ENCODE measurements at places on chromosomes 6 and 20.

DNA sequence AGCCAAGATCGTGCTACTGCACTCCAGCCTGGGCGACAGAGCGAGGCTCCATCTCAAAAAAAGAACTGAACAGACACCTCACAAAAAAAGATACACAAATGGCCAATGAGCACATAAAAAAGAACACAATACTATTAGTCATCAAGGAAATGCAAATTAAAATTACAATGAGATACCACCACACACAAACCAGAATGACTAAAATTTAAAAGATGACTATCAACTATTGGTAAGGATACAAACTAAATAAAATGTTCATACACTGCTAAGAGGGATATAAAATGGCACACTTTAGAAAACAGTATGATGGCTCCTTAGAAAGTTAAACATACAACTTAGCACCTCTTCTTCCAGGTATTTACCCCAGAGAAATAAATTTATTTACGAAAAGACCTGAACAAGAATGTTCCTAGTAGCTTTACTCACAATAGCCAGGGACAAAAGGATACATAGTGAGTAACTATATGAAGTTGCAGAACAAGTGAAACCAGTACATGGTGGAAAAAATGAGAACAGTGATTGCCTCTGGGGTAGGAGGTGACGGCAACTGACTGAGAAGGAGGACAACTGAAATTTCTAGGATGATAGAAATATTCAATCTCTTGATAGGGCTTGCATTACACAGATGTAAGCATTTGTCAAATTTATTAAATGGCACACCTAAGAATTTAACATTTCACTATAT lies 53.2 kb downstream of the FAM8A1 start:
- no peak for DNase-seq

- DNase-seq: no peak
Observed at GRCh38 chr6:2081155-2082138, 164.0 kb downstream of the GMDS start.

DNA sequence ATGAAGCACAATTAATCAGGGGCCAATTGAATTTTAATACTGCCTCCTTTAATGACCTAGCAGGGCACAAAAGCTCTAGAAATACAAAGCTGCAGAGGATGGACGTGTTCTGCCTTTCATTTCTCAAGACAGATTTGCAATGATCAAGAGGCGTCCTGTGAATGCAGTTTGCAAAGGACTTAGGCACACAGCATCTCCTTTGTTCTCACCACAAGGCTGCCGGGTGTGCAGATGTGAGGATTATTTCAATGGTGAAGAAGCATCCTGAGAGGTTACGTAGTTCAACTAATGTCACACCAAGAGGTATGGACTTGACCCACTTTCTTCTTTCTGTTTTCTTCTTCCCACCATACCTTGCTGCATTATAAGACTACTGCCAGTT lies 42.9 kb upstream of the SPTLC3 start:
- no peak for DNase-seq

DNA sequence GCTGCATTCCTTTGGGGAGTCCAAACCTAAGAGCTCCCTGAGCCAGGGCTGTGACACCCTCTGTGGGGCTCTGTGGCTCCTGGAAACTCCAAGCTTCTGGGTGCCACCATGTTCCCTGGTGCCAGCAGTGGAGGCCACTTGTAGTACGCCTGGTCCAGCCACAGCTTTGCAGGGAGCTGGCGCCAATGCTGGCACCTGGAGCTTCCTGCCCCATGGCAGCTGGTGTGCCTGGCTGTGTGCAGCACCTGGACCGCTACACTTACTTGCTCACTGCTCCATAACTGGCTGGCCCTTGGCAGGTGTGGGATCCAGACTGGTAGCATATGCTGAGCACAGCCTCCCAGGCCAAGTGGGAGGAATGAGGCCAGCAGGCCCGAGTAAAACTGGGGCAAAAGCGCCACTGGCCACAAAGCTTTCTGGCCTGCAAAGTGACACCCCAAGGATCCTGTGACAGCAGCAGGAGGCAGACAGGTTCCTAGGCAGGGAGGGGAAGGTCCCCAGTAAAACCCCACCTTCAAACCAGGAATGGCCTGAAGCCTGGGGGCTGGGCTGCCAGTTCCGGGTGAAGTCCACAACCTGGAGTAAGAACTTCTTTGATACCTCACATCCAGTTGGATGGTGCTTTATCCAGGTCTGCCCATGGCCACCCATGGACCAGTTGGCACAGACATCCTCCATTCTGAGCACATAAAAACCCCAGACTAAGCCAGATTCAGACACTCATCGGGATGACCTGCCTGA lies 461.0 kb downstream of the TBC1D32 start:
- DNase-seq: peak; percentile 72

DNA sequence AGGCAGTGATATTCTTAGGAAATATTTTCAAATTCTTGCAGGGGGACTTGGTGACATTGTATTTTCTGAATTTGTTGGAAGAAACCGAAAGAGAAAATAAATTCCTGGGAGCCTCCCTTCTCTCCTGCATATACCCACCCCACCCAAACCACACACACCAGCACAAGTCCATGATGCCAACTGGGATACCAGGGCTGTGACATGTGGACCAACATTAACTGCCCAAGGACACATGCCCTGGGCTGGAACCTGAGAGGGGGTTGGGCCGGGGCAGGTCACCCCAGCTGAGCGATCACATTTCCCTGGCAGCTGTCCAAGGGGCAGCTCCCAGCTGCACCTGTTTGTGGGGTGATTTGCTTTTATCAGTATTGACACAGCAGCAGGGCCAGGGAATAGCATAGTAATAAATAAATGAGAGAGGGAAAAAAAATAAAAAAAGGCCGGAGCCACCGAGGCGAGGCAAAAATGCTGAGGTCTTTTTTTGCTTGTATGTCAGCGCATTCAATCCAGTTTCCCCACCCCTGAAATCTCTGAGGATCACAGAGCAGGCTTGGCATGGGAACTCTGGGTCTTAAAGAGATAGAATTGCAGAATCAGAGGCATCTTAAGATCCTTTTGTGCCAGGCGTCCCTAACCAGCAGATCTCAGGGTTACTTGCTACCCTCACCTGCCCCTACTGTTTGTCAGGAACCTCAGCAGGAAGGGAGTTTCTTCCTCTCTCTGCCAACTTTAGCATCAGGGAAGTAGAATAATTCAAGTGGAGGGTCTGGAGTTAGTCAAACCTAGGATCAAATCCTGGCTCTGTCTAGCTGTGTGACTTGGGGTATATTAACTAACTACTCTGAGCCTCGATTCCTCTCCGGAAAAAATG lies 66.5 kb upstream of the PIM1 start:
- peak; percentile 81 for DNase-seq

DNA sequence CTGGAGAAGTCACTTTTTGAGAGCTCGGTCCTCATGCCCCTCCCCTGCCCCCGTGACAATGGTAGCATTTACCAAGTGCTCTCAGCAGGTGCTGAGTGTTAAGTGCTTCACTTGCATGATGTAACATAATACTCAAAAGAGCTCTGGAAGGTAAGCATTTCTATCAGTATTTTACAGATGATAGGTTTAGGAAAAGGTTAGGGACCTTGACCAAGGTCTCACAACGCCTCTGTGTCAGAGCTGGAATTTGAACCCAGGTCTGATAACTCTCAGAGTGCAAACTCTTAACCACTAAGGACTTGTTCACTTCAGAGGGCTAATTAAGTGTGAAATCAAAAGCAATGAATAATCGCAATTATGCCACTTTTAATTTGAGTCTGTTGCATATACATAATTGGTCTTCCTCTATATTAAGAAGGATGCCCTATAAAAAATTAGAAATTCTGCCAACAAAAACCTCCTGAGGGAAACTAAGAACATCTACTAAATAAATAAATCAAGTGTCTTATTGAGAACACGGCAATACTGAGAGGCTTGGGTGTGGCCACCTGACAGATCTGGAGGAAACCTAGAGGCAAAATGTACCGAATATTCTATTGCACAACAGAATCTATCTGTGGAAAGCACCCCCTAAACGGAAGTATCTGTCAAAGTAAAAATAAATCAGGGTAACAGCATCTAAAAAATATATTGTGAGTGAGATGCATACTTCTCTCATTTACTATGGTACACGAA lies 109.8 kb downstream of the BACH2 start:
- DNase-seq: no peak

- DNase-seq: no peak
Observed at GRCh38 chr6:143894655-143895054, 30.4 kb downstream of the ZC2HC1B start.

GRCh38 chr6:4145083-4145482 lies 9.7 kb upstream of the ECI2 start:
- DNase-seq: no peak
